ENCODE measurements at places on chromosomes 3 and 15. TPM values are rescaled to one million over a fixed set of nuclear protein-coding genes. Genes with fewer than 3 reads are reported as not detected.

- DNase-seq = peak; percentile 96
Observed at GRCh38 chr3:81760924-81761903, at the start of gene GBE1. GBE1 (minus strand) TSS chr3:81761645; CDS start chr3:81761517, 128 bp downstream.

DNA sequence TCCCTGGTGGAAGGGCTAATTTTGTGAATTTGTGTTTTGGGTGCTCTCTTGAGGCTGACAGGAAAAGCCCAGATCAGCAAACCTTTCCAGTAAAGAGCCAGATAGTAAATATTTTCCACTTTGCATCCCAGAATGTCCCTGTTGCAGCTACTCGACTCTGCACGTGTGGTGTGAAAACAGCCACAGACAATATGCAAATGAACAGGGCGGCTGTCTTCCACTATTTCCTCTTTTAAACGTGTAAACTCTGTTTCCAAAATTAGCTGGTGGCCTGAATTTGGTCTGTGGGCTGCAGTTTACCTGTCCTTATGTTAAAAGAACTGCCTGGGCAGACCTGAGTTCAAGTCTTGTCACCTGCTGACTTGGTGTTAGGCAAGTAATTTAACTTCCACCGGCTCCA, 202.7 kb downstream of the EDEM1 start:
- DNase-seq = no peak

- no peak for DNase-seq
Observed at GRCh38 chr3:126084768-126085180, 850 bp upstream of the SLC41A3 start.

DNA sequence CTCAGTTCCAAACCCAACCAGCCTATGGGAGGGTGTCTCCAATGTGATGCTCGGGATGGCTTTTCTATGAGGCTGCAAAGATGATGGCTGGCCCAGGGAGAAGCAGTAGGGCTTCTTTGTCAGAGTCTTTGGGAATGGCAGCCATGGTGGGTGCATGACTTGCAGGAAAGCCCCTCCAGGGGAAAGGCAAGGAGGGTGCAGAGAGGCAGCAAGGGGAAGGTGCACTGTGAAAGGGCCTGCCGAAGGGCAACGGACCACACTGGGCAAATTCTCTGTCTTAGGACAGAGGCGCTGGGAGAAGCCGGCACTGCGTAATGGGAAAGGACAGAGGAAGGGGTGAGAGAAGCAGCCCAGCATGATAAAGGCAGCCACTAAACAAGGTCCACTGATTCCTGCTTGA, 302.8 kb upstream of the LYSMD4 start:
- no peak for DNase-seq

- no peak for DNase-seq
Observed at GRCh38 chr3:128482175-128482574, 10.8 kb downstream of the GATA2 start.

DNA sequence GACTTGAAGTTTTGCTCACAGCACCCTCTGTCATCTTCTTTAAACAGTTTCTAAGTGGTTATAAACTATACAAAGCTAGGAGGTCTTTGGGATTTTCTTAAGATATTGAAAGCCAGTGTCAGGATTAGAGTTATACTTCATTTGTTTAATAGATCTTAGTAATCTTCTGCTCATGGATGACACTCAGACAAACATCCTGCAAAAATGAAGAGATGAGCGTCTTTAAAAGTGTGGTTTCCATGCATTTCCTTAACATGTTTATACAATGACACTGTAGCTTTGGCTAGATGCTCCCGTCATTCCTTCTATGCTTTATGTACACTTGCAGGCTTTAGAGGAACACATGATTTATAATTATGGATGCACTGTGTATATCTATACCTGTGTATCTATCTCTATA, 182.2 kb downstream of the NAALADL2 start:
- DNase-seq = no peak

DNA sequence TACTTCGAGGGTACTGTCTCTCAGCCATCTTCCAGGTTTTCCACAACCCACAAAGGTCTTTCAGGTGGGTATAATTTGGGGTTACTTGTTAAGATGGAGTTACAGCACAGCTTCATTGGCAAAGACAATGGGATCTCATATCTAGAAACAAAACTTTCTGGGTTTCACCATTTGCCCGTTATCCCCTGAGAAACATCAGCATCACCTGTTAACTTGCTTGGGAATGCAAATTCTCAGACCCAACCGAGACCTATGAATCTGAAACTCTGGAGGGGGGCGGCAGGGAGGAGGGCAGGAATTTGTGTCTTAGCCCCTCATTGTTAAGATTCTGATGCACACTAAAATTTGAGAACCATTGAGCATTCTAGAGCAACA, 176.4 kb downstream of the TNIK start:
- no peak for DNase-seq

DNA sequence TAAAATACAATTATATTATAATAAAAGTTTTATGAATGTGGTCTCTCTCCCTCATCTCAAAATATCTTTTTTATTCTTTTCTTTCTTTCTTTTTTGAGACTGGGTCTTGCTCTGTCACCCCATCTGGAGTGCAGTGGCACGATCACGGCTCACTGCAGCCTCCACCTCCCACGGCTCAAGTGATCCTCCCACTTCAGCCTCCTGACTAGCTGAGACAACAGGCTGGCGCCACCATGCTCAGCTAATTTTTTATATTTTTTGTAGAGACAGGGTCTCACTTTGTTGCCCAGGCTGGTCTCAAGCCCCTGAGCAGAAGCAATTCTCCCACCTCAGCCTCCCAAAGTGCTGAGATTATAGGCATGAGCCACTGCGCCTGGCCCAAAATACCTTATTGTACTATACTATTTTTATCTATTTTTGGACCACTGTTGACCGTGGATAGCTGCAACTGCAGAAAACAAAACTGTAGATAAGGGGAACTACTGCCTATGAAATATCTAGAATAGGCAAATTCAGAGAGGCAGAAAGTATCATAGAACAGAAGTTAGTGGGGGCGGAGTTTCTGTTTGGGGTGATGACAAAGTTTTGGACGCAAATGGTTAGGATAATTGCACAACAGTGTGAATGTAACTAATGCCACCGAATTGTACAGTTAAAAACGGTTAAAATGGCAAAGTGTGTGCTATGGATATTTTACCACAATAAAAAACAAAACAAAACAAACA, 66.6 kb downstream of the SLC12A8 start:
- DNase-seq = no peak

DNA sequence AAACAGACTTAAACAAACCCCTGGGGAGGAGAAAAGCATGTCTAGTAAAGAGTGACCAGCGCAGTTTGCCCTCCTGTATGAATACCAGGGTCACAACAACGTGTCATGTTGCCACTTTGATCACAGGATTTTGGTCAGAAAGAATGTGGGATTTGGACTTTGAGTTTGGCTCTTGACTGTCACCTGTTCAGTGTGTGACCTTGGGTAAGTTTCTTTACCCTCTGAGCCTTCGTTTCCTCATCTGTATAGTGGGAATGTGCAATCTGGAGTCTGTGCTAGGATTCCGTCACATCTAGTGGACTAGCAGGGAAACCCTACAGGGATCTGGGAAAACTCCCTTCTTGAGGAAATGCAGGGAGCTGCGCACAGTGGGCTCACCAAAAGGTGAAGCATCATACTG, 63.6 kb downstream of the CCNL1 start:
- DNase-seq = no peak

- DNase-seq = no peak
Observed at GRCh38 chr3:28756056-28756455, 407.4 kb upstream of the AZI2 start.

Gene GRIP2
- total RNA-seq = 0.09 TPM

Gene ANKRD34C
- total RNA-seq = not detected

Gene HOMER2
- 27.1 TPM for total RNA-seq

Gene EFL1
- 20.3 TPM for total RNA-seq

Gene MYO5C
- total RNA-seq = 2.1 TPM
